Foreskin keratinocyte (primary cell): ENCODE measurements at places on chromosomes 1 and 21. TPM values are rescaled to one million over a fixed set of nuclear protein-coding genes. Genes with fewer than 3 reads are reported as not detected.

Gene ANKRD45
- 0.27 and 0.29 TPM in 2 replicates for polyA plus RNA-seq

Gene HCRTR1
- not detected in 2 replicates for polyA plus RNA-seq

Gene NUP210L
- not detected in 2 replicates for polyA plus RNA-seq

Gene GNPAT
- polyA plus RNA-seq = 23.7 and 26.6 TPM in 2 replicates

Gene CD48
- polyA plus RNA-seq = not detected in 2 replicates

Gene RGS8
- polyA plus RNA-seq = not detected in 2 replicates

Gene TMPRSS3
- not detected in 2 replicates for polyA plus RNA-seq

Gene PTGER3
- polyA plus RNA-seq = not detected in 2 replicates

Gene C1orf87
- not detected in 2 replicates for polyA plus RNA-seq

Gene TNFRSF4
- not detected in 2 replicates for polyA plus RNA-seq

Gene ATF6
- polyA plus RNA-seq = 8.3 and 10.8 TPM in 2 replicates

Gene CLDN19
- polyA plus RNA-seq = not detected in 2 replicates

Gene TAF12
- polyA plus RNA-seq = 26.5 and 30.4 TPM in 2 replicates

Gene ARHGAP30
- polyA plus RNA-seq = not detected in 2 replicates

Gene MEX3A
- polyA plus RNA-seq = 3.4 TPM in 2 replicates

Gene RPE65
- polyA plus RNA-seq = not detected in 2 replicates

Gene DCDC2B
- polyA plus RNA-seq = not detected in 2 replicates

Gene RGS16
- 0.06 and 0.10 TPM in 2 replicates for polyA plus RNA-seq

Gene LCE3D
- polyA plus RNA-seq = 7.3 and 9.3 TPM in 2 replicates

Gene RUNX3
- polyA plus RNA-seq = 0.11 TPM in 1 of 2 replicates, not detected in the other

Gene CYP2J2
- polyA plus RNA-seq = 5.9 and 6.9 TPM in 2 replicates

Gene IL22RA1
- polyA plus RNA-seq = 6.2 and 6.3 TPM in 2 replicates

Gene IVL
- polyA plus RNA-seq = 1.5 and 2.6 TPM in 2 replicates

Gene CYP4B1
- 0.03 TPM in 1 of 2 replicates, not detected in the other for polyA plus RNA-seq

Gene AMY1A
- not detected in 2 replicates for polyA plus RNA-seq

Gene RSPH1
- polyA plus RNA-seq = 0.20 and 0.21 TPM in 2 replicates

Gene RNU1-1
- polyA plus RNA-seq = not detected in 2 replicates

Gene CD1D
- 3.7 and 3.8 TPM in 2 replicates for polyA plus RNA-seq

Gene CDC42
- 190 and 204 TPM in 2 replicates for polyA plus RNA-seq

Gene TNNT2
- polyA plus RNA-seq = 0.20 TPM in 1 of 2 replicates, not detected in the other
